ENCODE measurements at places on chromosomes 7 and 10.

DNA sequence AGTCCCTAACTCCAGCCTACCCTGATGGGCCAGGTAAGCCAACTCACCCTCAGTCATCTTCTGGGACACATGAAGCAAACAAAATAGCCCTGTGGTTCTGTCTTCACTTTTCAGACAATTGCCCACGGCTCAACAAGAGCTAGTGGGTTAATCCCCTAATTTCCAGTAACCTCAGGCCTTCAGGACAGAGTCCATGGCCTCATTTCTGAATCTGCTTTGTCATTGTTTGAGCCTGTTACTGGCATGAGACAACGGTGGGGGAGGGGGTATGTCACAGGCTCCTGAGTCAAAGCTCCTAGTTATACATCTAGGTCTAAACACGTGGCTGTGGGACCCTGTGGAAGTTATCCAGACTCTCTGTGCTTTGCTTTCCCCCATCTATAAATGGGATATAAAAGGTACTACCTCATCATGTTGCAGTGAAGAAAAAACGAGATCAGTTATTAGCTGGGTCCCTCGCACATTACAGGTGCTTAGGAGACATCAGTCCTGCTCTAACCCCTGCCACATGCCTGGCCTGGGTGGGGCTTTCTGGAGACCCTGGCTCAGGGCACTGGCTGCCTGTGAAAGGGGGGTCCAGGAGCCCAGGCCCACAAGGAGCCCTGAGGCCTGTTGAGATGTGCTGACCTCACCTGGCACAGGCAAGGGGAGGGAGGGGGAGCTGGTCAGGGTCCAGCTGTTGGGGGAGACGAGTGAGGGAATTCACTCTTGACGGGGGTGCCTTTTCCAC, 16.5 kb downstream of the MAT1A start:
- DNase-seq: no peak

GRCh38 chr10:11135709-11136108, 118.0 kb downstream of the CELF2 start:
- no peak for DNase-seq

DNA sequence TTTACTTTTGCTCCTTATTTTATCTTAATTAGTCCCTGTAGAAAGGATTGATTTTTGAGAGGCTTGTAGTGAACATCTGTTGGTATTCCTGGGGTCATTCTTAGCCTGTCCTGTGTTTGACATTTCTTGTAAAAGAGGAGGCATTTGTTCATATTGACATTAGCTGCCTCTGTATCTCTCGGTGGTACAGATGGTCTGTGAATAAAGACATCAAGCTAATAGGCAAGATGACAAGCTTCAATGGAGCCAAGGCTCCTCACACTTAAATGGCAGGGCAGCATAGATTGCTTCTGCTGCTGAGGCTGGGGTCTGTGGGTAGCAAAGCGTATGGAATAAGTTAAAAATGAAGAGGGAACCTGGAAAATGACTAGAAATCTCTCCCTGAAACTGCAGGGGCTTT, 687.6 kb downstream of the LRMDA start:
- no peak for DNase-seq

DNA sequence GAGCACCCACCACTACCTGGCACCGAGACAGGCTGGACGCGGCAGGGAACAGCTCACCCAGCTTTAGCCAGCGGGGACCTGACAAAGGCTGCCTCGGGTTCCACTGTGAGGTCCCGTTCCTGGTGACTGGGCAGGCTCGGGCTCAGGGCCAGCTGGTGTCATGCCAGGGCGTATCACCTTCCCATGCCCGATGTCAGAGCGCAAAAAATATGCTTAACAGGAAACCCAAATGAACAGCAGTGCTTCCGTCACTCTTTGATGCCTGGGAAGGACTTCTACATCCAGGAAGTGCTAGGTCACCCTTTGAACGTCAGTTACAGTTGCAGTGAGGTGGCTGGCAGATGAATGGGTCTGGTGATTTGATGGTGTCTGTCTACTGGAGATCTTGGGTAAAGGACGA, 106.0 kb downstream of the ADARB2 start:
- DNase-seq: no peak

DNA sequence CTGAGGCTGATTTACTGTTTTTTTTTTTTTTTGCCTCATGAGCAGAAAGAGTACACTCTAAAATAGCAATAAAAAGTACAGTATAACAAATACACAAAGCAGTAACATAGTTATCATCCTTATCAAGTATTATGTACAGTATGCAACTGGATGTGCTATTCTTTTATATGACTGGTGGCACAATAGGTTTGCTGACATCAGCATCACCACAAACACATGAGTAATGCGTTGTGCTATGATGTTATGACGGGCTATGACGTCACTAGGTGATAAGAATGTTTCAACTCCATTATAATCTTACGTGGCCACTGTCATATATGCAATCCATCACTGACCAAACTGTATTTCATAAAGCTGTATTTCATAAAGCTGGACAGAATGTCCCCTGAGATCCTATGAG, 189.2 kb upstream of the GLI3 start:
- DNase-seq: no peak

GRCh38 chr7:68691261-68692216, 906.7 kb upstream of the AUTS2 start:
- peak; percentile 43 for DNase-seq

GRCh38 chr7:37248396-37248861, 200.2 kb downstream of the ELMO1 start:
- DNase-seq: no peak

DNA sequence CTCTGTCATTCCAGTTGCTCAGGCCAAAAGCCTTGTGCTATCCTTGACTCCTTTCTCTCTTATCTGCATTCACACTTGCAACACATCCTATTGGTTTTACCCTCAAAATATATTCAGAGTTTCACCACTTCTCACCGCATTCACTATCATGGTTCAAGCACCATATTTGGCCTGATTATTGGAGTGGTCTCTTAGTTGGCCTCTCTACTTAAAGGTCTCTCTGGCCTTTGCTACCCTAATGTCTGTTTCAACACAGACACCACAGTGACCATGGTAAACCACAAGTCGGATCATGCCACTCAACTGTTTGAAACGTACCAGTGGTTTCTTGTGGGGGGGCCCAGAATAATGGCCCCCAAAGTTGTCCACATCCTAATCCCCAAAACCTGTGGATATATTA, 15.2 kb upstream of the PDZD8 start:
- no peak for DNase-seq

GRCh38 chr7:29449569-29450260, 113.9 kb upstream of the PRR15 start:
- peak; percentile 29 for DNase-seq

DNA sequence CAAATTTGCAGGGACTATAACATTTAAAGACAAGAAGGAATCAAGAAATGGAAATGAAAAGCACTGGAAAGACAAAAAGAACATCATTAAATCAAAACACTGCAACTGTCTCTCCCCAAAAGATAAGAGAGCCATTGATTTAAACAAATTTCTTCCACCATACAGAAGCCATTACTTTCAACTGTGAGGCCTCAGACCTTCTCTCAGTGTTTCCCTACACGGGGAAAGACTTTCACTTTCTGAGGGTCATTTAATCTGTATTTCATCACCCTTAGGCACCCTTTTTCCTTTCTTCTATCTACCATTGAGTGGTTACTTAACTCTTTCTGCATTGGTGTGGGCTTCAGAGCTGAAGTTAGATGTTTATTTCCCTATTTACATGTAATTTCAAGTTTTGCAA, 47.5 kb downstream of the CCDC172 start:
- DNase-seq: peak; percentile 3

DNA sequence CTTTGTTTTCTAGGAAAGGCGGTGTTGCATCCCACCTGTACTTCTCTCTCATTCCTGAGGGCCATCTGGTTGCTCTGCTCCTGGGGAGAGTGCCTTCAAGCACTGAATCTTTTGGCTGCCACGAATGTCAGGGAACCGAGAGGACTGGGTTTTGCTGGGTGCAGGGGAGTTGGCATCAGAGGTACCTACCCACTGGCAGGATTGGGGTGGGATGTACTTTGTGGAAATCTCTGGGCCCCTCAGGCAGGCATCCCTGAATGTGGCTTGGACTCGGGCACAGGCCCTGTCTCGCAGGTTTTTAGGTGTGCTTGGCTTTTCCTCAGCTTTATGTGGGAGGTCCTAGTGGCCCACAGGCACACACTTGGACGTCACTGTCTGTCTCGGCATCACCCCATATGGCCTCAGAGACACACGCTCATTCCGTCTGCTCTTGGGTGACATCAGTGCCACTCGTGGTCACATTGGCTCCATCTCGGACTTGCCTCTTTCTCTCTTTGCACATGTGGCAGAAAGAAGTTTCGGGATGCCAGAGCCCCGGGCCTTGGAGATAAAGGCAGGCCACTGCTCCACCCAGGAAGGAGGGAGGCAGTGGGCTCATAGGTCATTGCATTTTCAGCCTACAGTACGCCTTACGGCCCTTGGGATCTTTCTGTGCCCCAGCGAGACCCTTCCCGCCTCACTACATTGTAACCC, 325.6 kb downstream of the ZNF716 start:
- no peak for DNase-seq

GRCh38 chr7:140212100-140212881, 35.5 kb upstream of the KDM7A start:
- DNase-seq: no peak

- DNase-seq: peak; percentile 78
These were observed 91.1 kb downstream of the CPED1 start for GRCh38 chr7:121079425-121080169.

- DNase-seq: no peak
These were observed 48.5 kb downstream of the GNAT3 start for GRCh38 chr7:80463272-80463920.

- peak; percentile 47 for DNase-seq
These were observed 437.4 kb upstream of the GALNT17 start for GRCh38 chr7:70694434-70694970.

DNA sequence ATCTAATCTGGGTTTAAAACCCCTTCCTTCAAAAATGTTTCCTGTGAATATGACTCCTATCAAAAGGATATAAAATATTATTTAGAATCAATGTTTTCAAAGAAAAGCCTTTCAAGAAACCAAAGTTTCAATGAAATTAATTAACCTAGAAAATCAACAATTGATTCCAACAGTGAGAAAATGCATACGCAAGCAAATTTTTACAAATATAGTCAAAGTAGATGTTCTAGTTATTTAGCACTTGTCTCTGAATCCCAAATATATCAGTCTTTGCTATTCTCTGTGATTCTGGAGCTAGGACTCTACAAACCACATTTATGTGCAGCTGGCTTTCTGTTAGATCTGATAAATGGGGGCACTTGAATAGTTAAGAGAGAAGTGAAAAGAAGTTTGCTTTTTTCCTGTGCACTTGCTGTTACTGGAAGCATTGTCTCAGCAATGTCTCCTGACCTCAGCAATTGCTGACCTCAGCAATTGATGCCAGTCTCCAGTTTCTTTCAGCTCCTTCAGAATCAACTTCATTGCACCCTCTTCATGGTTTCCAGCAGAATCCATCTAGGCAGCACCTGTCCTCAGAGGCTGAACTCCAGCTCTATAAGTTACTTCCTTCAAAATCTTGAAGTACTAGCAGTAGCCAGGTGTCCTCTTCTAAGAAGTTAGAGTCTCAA, 879.9 kb upstream of the LRRN3 start:
- DNase-seq: no peak

GRCh38 chr10:60942788-60943315, 1.1 kb downstream of the RHOBTB1 start:
- DNase-seq: peak; percentile 79

GRCh38 chr7:87538052-87538451, 62.6 kb upstream of the ABCB4 start:
- no peak for DNase-seq

DNA sequence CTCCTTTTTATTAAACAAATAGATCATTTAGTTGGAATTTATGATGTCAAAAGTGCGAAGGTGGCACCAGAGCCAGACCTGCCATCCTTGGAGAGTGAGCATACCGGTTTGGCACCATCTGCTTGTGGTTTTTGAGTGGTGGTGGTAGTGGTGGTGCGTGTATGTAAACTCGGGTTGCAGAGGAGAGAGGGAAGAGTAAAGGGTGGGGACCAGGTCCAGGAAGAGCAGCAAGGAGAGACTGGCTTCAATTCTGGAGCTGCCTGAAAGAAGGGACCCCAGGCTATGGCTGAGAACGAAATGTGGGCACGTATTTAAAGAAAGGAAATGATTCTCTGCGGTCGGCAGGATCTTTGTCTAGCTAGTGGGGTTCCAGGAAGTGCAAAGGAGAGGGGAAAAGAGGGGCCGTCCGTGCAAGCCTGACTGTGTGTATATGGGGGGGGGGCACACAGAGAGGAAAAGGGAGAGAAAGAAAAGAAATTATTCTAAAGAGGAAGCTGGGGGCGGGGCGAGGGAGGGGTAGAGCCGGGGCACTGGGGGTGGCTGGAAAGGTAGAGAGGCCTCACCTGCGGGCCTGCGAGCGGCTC, 448 bp upstream of the GOLGA7B start:
- no peak for DNase-seq

- peak; percentile 74 for DNase-seq
These were observed 35.6 kb downstream of the ANKMY2 start for GRCh38 chr7:16609842-16610450.

- DNase-seq: no peak
These were observed 28.9 kb downstream of the PDLIM1 start for GRCh38 chr10:95261926-95262325.

GRCh38 chr10:15278786-15279185, 92.3 kb downstream of the FAM171A1 start:
- DNase-seq: no peak

DNA sequence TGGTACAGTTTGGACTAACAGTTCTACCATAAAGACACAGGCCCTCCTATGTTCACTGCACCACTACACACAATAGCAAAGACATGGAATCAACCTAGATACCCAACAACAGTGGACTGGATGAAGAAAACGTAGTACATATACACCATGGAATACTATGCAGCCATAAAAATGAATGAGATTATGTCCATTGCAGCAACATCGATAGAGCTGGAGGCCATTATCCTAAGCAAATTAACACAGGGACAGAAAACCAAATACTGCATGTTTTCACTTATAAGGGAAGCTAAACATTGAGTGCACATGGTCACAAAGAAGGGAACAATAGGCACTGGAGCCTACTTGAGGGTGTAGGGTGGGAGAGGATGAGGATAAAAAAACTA, 75.0 kb downstream of the MEST start:
- no peak for DNase-seq

- no peak for DNase-seq
These were observed 1014.7 kb downstream of the NRG3 start for GRCh38 chr10:82889728-82890127.

DNA sequence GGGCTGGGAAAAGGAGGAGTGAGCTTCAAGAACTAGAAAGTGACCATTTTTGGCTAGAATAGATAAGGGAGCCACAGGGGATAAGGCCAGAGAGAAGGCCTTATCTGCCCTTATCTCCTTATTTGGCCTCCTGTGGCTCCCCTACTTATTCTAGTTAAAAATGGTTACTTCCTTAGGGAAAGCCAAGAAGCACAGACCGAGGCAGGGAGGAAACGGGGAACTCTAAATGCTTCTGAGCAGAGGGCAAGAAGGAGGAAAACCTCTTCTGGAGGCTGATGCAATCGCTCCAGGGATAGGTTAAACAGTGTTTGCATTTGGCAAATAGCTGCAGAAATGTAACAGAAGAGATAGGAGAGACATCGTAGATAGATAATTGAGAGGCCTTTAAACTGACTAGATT, 18.6 kb downstream of the NRP1 start:
- DNase-seq: peak; percentile 75

GRCh38 chr10:99470327-99470726, 39.9 kb upstream of the GOT1 start:
- no peak for DNase-seq

All from choroid plexus epithelial cell (primary cell).